ENCODE measurements at places on chromosomes 6 and 20.

GRCh38 chr6:161542346-161542980 lies 268.6 kb upstream of the AGPAT4 start:
- DNase-seq: no peak

GRCh38 chr20:38624084-38624483 lies 22.5 kb downstream of the ARHGAP40 start:
- no peak for DNase-seq

DNA sequence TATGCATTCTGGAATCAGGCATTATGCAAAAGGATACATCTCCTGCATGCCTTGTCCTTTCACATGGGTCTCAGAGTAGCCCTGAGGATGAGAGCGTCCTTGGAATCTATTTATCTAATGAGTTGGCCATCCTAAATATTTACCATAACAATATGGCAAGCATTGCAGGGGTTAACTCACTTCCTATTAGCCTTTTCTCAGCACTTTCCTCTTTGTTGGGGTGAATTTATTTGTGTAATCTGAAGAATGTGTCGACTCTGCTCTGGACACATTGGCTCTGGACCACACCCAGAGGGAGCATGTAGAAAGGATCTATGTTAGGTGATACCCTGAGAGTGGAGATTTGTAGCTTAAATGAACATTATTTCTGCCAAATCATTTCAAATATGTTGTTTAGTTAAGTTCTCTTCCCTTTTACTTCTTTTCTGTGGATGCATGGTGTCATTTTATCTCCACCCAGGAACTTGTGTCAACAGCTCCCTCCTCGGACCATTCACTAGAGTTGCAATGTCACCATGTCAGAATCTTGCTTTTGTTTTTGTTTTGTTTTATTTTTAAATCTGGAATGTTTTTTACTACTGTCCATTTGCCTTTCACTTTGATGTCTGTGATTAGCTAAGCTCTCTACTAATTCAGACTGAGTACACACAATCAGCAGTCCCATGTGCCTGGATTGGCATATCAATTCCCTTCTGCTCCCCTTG lies 757.0 kb upstream of the MMS22L start:
- no peak for DNase-seq

DNA sequence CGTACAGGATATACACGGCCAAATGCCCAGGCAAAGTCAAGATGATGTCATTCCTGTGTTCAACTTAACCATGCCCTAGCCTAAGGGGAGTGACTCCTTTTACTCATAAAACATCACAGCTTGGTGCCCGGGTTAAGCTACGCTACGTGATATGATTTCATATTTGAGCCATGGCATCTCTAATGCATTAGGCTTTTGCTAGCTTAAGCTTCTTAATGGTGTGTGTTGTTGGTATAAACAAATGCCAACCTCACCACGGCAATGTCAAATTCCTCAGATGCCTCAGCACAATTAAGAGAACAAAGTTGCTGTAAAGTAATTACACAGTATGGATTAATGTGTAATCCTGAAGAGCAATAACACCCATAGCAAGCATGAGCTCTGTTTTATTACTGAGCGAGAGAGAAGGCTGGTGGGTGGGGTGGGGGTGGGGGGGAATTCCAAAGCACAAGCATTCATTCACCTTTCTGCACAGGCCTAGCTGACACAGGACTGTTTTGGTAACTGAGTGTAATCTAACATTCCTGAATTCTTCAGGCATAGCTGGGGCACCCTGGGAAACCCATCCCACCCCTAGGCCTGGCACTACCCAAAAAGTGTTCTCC lies 44.7 kb upstream of the CNKSR3 start:
- DNase-seq: no peak

- no peak for DNase-seq
Observed at GRCh38 chr6:28269492-28269891, 2.5 kb downstream of the ZSCAN26 start.

GRCh38 chr6:53917464-53917842 lies 122.6 kb downstream of the LRRC1 start:
- no peak for DNase-seq

Measured in stimulated activated CD8-positive, alpha-beta memory T cell treated with anti-CD3 and anti-CD28 coated beads, Interleukin-4, amount 100 ng/mL, for 4 hours (primary cell).